ENCODE measurements at places on chromosomes 3 and 15.

- DNase-seq: no peak
Observed at GRCh38 chr3:134030379-134031347, 938 bp upstream of the SLCO2A1 start.

- DNase-seq: no peak
Observed at GRCh38 chr3:107803170-107803569, 280.4 kb downstream of the BBX start.

GRCh38 chr3:156646958-156647357 is 27.4 kb upstream of the TIPARP start:
- DNase-seq: no peak

DNA sequence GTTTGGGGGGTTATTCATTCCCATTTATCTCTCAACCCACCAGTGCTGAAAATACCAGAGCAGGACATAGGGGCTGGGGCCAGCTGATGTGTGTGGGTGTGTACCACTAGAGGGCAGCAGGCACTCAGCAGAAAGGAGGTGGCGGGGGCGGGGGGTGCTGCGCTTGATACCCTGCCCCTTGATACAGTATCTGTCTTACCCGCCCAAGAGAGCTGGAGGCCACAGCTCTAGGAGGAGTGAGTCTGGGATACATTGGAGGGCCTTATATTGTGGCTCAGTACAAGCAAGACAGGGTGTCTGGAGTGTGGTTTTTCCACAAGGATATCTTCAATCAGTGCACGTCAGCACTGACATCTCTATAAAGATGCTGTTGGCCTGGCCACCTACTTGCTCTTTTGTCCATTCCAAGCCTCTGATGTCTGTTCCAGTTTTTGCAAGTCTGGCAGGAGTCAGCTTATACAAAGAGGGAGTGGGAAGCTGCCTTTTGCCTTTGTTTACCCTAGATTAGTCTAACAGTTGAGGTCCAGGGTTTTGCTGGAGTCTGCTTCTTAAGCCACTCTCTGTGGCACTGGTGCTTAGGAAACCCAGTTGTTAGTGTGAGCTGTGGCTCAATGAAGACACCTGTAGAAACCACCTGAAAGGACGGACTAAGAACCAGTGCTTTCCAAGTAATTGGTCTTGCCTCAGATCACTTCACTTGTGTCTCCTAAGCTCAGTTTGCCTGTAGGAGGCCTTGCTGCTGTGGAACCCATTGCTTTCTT is 1.5 kb upstream of the RBM15B start:
- DNase-seq: no peak

Measured in type B pancreatic cell (in vitro differentiated cells).